Activated CD4-positive, alpha-beta memory T cell treated with anti-CD3 and anti-CD28 coated beads for 36 hours (primary cell): ENCODE measurements at places on chromosomes 1 and 21. TPM values are rescaled to one million over a fixed set of nuclear protein-coding genes. Genes with fewer than 3 reads are reported as not detected.

EPHA2 gene
- 0.33 TPM for total RNA-seq

LMX1A gene
- not detected for total RNA-seq

ALX3 gene
- total RNA-seq: not detected

OBSCN gene
- 14.9 TPM for total RNA-seq
